Thymus (tissue), 14 donors: ENCODE measurements at places on chromosomes 6 and 20.

DNA sequence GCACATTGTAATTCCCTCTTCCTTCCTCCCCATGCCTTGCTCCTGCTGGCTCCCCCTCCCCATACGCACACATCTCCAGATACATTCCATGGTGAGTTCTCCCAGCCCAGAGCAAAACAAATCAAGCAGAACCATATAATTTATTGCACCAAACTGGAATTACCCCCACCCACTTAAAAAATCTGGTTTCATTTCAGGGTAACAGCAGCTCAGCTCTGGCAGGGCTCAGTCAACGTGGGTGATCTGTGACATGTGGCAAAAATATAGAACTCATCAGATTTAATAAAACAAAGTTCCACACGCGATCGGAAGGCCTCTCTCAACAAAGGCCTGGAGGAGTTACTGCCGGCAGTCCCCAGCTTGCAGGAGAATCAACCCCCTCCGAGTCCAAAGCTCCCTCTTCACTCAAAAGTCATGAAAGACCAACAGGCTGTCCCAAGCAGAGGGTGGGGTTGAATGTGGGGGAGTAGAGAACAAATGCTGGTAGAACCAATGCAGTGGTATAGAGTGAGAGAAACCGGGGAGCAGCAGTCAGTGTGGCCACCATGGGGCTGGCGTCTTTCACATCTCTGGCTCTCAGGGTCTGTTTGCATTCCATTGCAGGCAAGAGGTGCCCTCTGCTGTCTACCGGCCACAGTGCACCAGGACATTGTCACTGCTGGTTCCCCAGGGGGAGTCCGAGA is 323.3 kb upstream of the NT5E start:
- DNase-seq, result no peak

DNA sequence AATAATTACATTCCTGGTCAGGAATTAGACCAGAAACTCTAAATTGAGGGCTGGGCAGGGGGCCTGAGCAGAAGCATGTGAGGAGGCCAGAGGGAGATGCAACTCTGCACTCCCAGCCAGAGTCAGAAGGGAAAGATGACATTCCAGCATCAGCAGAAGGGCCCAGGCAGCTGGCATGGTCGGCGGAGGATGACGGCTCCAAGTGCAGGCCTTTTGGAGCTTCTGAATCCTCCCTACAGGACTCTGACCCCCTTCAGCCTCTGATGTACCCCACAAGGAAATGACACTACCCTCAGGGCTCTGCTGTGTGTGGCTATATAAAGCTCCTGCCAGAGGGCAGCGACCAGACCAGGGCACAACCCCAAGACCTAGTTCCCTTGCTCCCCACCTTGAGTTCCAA is 1.9 kb downstream of the LRFN2 start:
- no peak for DNase-seq

- DNase-seq, result no peak
Measured at GRCh38 chr6:157238346-157238745, 85.0 kb downstream of the TMEM242 start.

GRCh38 chr6:38445925-38446324 is 193.8 kb downstream of the BTBD9 start:
- DNase-seq, result no peak

- no peak for DNase-seq
Measured at GRCh38 chr20:15789079-15789478, 784.2 kb downstream of the KIF16B start.

GRCh38 chr6:126027601-126028000 is 41.3 kb downstream of the TRMT11 start:
- no peak for DNase-seq

- DNase-seq, result no peak
Measured at GRCh38 chr20:32519381-32519730, 65.8 kb downstream of the NOL4L start.

- DNase-seq, result no peak
Measured at GRCh38 chr6:144087789-144088426, 7.5 kb downstream of the SF3B5 start.

DNA sequence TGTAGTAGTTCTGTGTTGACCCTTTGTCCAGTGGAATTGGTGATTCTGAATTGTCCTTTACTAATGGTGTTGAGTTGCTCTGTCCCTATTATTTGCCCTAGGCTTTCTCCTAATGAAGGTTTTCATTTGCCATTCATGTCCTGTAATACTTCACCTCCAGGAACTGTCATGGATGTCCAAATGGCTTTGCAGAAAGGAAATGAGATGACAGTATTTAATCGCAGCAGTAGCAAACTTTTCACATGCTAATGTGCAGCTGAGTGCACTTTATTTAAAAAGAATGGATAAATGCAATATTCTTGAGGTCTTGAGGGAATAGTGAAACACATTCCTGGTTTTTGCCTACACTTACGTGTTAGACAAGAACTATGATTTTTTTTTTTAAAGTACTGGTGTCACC is 131.4 kb downstream of the SULF2 start:
- no peak for DNase-seq

- DNase-seq, result peak; percentile 63
Measured at GRCh38 chr6:75210885-75211739, 5.3 kb upstream of the COL12A1 start.

DNA sequence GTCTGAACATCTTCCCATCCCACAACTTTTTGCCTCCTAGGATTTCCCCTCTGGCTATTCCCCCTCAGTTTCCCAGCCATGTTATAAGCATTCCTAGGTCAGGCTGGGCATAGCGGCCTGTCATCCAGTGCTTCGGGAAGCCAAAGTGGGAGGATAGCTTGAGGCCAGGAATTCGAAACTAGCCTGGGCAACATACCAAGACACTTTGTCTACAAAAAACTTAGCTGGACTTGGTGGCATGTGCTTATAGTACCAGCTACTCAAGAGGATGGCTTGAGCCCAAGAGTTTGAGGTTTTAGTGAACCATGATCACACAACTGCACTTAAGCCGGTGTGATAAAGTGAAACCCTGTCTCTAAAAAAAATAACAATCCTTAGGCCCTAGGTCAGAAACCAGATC is 447.4 kb downstream of the KIF16B start:
- no peak for DNase-seq

GRCh38 chr20:12068121-12068520 is 150.4 kb downstream of the BTBD3 start:
- DNase-seq, result no peak

GRCh38 chr6:139551376-139551775 is 176.9 kb upstream of the CITED2 start:
- no peak for DNase-seq

DNA sequence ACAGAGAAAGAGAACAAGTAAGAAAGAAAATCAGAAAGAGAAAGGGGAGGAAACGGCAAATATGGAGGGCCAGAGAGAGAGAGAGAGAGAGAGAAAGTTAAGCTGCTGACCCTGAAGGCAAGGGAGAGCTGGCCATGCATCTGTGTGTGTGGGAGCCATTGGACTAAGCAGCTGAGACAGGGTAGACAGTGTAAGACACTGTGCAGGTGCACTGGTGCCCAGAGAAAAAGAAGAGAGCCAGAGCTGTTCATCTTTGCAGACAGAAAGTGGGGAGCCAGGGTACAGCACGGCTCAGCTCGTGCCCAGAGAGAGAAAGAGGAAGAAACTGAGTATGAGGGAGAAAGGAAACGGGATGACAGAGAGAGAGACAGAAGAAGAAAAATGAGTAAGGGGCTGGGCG is 24.2 kb upstream of the ZNF318 start:
- no peak for DNase-seq

DNA sequence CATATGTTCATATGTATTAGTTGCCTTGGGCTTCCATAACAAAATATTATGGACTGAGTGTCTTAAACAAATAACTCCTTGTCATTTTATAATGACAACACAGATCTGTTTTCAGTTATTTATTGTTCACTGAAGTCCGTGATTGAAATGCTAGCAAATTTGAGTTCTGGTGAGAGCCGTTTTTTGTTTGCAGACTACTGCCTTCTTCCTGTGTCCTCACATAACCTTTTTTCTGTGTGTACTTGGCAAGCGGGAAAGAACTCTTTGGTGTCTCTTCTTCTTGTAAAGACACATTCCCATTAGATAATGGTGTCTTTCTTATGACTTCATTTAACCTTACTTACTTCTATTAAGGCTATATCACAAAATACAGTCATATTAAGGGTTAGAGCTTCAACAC is 482.9 kb upstream of the EYS start:
- DNase-seq, result no peak

- DNase-seq, result no peak
Measured at GRCh38 chr20:50855498-50856474, 60.9 kb downstream of the BCAS4 start.

DNA sequence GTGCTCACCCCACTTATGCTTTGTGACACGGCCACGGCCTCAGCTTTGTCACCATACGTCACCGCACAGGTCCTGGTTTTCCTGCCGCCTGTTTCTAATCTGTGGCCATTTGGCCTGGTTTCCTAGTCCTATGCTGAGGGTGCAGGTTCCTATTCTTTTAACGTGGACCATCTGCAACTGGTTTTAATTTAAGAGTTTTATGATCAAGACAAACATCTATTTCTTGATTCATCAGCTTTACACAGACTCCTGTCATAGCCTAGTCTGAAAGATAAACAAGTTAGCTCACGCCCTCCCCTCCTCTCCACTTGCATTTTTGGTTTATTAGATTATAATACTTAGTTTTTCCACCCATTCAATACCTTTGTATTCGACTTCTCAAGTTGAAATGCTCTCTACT is 97.5 kb upstream of the RPS6KA2 start:
- no peak for DNase-seq

DNA sequence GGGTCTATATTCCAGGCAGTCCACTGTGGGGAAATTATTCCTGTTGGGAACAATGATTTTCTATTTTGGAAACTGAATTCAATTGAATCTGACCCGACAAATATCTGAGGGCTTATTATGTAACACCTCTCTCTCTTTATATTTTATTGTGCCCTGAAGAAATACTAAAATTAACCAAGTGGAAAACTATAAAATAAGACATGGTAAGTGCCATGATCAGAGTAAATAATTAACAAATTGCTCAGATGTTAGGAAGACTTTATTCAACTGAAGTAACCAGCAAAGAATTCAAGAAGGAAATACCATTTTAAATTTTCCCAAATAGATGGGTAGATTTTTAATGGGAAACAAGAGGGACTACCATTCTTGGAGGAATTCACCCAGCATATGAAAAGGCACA is 632.9 kb downstream of the MAFB start:
- DNase-seq, result no peak

- DNase-seq, result no peak
Measured at GRCh38 chr6:444653-445275, 53.2 kb downstream of the IRF4 start.

DNA sequence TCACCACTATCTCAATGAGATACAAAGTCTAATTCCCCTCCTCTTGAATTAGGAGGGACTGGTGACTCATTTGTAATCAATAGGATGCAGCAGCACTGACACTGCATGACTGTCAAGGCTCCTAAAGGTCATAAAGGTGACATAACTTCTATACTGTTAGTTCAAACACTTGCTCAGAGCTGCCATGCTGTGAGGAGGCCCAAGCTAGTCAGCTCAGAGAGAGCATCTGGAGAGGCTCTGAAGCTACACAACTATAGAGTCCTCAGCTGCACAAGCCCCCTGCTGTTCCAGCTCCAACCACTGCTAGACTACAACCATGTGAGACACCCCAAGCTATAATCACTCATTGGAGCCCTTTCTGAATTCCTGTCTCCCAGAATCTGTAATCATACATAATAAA is 17.0 kb upstream of the HEY2 start:
- no peak for DNase-seq

- DNase-seq, result no peak
Measured at GRCh38 chr6:74598462-74599393, 607.1 kb downstream of the COL12A1 start.

DNA sequence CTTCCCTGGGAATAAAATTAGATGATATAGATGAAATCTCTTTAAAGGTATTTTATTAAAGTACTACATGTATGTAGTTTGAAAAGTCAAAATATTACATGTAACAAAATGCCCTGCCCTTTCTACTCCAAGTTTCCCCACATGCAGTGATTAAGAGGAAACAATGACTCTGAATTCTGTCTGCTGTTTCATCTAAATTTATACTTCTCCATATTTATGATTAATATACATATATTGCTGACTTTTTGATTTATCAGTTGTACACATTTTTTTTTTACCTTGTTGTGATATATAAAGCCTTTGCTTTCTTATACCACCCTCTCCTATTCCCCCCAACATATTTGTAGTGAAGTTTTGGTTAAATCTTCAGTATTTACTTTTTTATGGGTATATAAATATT is 127.9 kb downstream of the ZFAND3 start:
- no peak for DNase-seq

DNA sequence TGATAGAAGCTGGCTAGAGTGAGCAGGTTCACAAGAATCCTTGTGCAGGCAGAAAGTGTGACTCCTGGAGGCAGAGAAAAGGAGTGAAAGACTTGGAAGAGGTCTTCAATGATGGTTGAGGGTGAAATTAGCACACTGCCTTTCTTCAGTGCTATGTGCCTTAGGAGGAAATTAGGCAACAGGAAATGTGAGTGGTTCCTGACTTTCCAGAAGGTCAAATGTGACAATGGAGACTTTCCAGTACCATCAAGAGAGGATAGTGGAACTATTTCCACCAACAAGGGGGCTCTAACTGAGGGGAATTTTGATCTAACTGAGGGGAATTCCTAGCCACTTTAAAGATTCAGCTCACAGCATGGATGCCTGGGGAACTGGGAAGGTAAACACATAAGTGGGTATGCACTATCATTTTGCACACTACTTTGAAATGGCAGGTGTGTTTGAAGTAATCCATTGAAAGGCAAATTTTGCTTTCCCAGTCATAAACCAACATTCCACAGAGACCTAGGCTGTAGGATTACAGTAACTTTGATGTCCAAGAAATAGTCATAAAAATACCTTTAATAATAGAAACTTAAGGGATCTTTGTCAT is 90.0 kb downstream of the PERP start:
- no peak for DNase-seq
